RPMI7951 (cell line): ENCODE measurements at places on chromosomes 2 and 18. TPM values are rescaled to one million over a fixed set of nuclear protein-coding genes. Genes with fewer than 3 reads are reported as not detected.

Gene ST8SIA5
- 11.8 and 12.6 TPM in 2 replicates for total RNA-seq

Gene KATNAL2
- 4.3 and 5.8 TPM in 2 replicates for total RNA-seq

Gene PKDCC
- 1.7 and 1.8 TPM in 2 replicates for total RNA-seq

Gene DOK6
- total RNA-seq = not detected in 2 replicates

Gene RBMS1
- 58.4 and 82.7 TPM in 2 replicates for total RNA-seq

Gene BOLL
- not detected in 2 replicates for total RNA-seq
